ENCODE measurements at places on chromosomes 1 and 21. TPM values are rescaled to one million over a fixed set of nuclear protein-coding genes. Genes with fewer than 3 reads are reported as not detected.
A peak's percentile ranks its signal among the peaks of the same experiment; 100 is the strongest.

DNA sequence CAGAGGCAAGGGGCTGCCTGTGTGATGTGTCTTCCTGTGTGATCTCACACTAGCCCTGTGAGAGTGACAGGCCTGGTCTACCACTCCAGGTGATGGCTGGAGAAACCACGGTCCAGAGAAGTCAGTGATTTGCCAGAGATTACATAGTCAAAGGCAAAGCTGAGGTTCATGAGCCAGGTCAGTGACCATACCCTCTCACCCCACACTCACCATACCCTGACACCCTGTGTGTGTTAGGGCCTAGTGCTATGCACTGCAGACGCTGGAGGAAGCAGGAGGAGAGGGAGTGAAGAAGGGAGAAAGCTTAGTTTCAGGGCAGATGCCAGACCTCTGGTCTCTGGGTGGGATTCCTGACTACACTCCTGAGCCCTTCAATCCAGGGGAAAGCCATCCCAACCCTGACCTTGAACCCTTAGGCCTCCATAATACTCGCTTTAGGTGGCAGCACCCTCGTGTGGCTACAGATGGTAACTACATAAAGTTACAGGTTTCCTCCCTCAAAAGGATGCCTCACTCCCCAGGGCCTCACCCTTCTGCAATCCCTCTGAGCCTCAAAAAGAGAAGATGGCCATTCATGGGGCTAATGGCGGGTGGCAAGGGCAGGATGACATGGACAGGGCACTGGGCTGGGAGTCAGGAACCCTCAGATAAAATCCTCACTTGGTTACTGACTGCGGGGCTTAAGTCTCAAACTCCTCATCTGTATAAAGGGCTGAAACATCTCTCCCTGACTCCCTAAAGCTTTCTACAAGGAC, 20.8 kb upstream of the SDC3 start:
- H3K4me3 ChIP-seq = no peak overlapping the region
- H3K36me3 ChIP-seq = peaks cover 22% of the 10 kb centered on the region
- H3K27ac ChIP-seq = peak overlapping the region; percentile 50
- H3K4me1 ChIP-seq = peaks cover 13% of the 10 kb centered on the region
- no peaks in the 10 kb centered on the region for H3K27me3 ChIP-seq

TMEM234 gene
- 22.2 TPM for total RNA-seq

AADACL3 gene
- not detected for total RNA-seq

PRAMEF11 gene
- total RNA-seq = not detected

DAB1 gene
- total RNA-seq = not detected

GRCh38 chr1:19310720-19311502, 1.0 kb downstream of the AKR7A2 start:
- no peaks in the 10 kb centered on the region for H3K27me3 ChIP-seq
- peaks cover 12% of the 10 kb centered on the region for H3K36me3 ChIP-seq
- peak overlapping the region; percentile 75 for H3K4me3 ChIP-seq
- peaks cover 46% of the 10 kb centered on the region for H3K4me1 ChIP-seq
- H3K27ac ChIP-seq = no peak overlapping the region

ZNF281 gene
- total RNA-seq = 33.8 TPM

GRCh38 chr1:110443451-110443850, 7.5 kb upstream of the PROK1 start:
- no peaks in the 10 kb centered on the region for H3K36me3 ChIP-seq
- no peak overlapping the region for H3K4me3 ChIP-seq
- H3K4me1 ChIP-seq = no peaks in the 10 kb centered on the region
- no peak for DNase-seq
- no peaks in the 10 kb centered on the region for H3K27me3 ChIP-seq

C1orf115 gene
- total RNA-seq = 1.3 TPM

DNA sequence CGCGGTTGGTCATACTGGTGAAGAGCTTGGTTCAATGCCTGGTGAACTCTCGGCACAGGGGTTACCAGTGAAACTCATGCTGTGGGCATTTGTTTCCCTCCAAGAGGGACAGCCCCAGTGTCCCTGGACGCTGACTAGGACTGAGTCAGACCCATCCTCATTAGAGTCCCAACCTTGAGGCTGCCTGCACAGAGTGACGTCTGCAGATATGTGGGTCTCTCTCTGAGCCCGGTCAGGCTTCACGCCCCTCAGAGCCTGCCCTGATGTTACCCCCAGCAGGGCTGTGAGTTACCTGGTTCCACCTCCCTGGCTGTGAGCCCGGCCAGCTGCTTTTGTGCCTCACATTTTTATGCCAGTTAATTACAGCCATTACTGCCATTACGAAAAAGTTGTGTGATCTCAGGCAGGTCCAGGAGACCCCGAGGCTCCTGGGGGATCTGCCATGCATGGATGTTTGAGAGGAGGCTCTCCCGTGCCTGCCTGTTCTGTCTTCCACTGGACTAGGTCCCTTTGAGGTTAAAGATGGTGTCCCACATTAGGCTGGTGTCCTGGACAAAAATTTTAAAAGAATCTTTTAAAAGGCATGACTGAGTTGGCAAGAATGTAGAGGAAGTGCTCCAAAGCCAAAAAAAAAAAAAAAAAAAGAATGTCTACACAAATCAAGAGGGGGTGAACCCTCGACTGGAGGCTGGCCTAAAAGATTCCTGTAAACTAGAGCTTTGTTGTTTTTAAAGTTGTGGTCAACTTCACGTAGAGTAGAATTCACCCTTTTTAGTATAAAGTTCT, 36.6 kb upstream of the PADI1 start:
- no peak overlapping the region for H3K27ac ChIP-seq
- H3K27me3 ChIP-seq = no peaks in the 10 kb centered on the region
- no peaks in the 10 kb centered on the region for H3K4me1 ChIP-seq
- DNase-seq = no peak
- H3K4me3 ChIP-seq = no peak overlapping the region
- H3K36me3 ChIP-seq = no peaks in the 10 kb centered on the region

CD1B gene
- not detected for total RNA-seq

SERPINC1 gene
- 0.48 TPM for total RNA-seq

GRCh38 chr1:227785805-227786671, 29.4 kb upstream of the PRSS38 start:
- H3K27me3 ChIP-seq = peaks cover 30% of the 10 kb centered on the region
- H3K36me3 ChIP-seq = peaks cover 3% of the 10 kb centered on the region
- no peak overlapping the region for H3K27ac ChIP-seq
- peaks cover 31% of the 10 kb centered on the region for H3K4me1 ChIP-seq

GRCh38 chr1:55696181-55696754, 481.1 kb upstream of the USP24 start:
- no peak for DNase-seq
- no peaks in the 10 kb centered on the region for H3K36me3 ChIP-seq
- no peak overlapping the region for H3K27ac ChIP-seq
- no peaks in the 10 kb centered on the region for H3K27me3 ChIP-seq
- H3K4me1 ChIP-seq = no peaks in the 10 kb centered on the region

- peaks cover 26% of the 10 kb centered on the region for H3K4me1 ChIP-seq
- H3K27me3 ChIP-seq = no peaks in the 10 kb centered on the region
- no peak overlapping the region for H3K4me3 ChIP-seq
- no peaks in the 10 kb centered on the region for H3K36me3 ChIP-seq
These were observed 65.9 kb upstream of the ATP5PO start for GRCh38 chr21:33981391-33982101.

- no peak overlapping the region for H3K27ac ChIP-seq
- no peak overlapping the region for H3K4me3 ChIP-seq
- DNase-seq = no peak
- no peaks in the 10 kb centered on the region for H3K27me3 ChIP-seq
- no peaks in the 10 kb centered on the region for H3K36me3 ChIP-seq
These were observed 38.4 kb downstream of the NCMAP start for GRCh38 chr1:24594328-24594598.

DNA sequence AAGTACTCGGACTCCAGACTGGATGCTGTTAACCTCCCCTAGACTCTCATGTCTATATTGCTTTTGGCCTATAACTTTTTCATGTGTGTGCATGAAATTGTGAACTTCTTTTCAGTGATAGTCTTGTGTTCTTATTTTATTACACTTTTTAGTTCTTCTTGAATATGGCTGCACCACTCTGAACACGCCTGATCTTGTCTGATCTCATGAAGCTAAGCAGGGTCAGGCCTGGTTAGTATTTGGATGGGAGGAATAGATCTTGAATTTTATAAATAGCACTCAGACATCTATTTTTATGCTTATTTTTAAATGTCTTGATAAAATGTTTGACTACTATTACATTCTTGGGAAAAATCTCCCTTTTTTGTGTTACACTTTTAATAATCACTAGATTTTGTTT, 22.4 kb downstream of the TCP10L start:
- H3K27me3 ChIP-seq = no peaks in the 10 kb centered on the region
- H3K4me3 ChIP-seq = no peak overlapping the region
- H3K36me3 ChIP-seq = peaks cover 12% of the 10 kb centered on the region
- H3K27ac ChIP-seq = no peak overlapping the region
- DNase-seq = peak; percentile 24
- peaks cover 6% of the 10 kb centered on the region for H3K4me1 ChIP-seq

- H3K4me1 ChIP-seq = peaks cover 16% of the 10 kb centered on the region
- no peak overlapping the region for H3K4me3 ChIP-seq
- DNase-seq = no peak
- no peaks in the 10 kb centered on the region for H3K36me3 ChIP-seq
These were observed 22.3 kb downstream of the IL6R start for GRCh38 chr1:154427173-154428139.

GRCh38 chr1:159474926-159475325, 35.4 kb downstream of the OR10J1 start:
- H3K36me3 ChIP-seq = no peaks in the 10 kb centered on the region
- no peaks in the 10 kb centered on the region for H3K4me1 ChIP-seq
- no peak overlapping the region for H3K4me3 ChIP-seq
- DNase-seq = no peak

KLHDC7A gene
- total RNA-seq = not detected

DNA sequence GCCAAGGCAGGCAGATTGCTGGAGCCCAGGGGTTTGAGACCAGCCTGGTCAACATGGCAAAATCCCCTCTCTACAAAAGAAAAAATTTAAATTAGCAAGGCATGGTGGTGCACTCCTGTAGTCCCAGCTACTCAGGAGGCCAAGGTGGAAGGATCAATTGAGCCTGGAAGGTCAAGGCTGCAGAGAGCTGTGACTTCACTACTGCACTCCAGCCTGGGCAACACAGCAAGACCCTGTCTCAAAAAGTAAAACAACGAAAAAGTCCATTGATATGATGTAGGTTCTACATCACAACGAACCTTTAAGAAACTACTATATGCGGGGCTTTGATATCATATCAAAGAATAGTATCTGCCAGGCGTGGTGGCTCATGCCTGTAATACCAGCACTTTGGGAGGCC, 20.9 kb downstream of the PTAFR start:
- DNase-seq = no peak
- no peak overlapping the region for H3K4me3 ChIP-seq
- no peak overlapping the region for H3K27ac ChIP-seq
- H3K4me1 ChIP-seq = peaks cover 11% of the 10 kb centered on the region
- H3K27me3 ChIP-seq = no peaks in the 10 kb centered on the region

DNA sequence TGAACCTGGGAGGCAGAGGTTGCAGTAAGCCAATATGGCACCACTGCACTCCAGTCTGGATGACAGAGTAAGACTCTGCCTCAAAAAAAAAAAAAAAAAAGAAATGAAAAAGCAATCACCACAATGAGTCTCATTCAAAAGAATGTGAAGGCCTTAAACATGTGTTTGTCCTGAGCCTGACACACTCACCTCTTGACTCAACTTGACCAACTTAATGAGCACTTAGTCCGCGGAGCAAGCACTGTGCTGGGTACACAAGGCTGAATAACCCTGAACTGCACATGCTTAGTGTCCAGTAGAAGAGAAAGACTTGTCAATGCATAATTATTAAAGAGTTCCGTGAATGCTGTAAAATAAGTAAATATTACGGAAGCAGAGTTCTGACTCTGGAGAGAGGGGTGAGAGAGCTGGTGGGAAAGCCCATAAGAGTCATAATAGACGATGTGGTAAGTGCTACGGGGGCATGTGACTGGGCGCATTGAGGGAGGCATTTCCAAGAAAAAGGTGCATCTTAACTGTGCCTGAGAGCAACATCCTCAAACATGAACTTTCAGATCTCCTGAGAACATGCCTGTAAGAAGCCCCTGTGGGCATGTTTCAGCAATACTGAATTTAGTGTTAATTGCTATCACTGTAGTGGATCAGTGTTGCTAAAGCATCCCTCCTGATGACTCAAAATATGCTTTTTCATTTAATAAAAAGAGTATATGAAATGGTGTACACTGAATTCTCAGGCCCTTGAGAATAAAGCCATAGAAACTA, 27.2 kb downstream of the MCOLN2 start:
- no peaks in the 10 kb centered on the region for H3K27me3 ChIP-seq
- no peaks in the 10 kb centered on the region for H3K36me3 ChIP-seq
- no peak overlapping the region for H3K27ac ChIP-seq
- H3K4me3 ChIP-seq = no peak overlapping the region

- H3K27me3 ChIP-seq = no peaks in the 10 kb centered on the region
- H3K36me3 ChIP-seq = no peaks in the 10 kb centered on the region
- no peaks in the 10 kb centered on the region for H3K4me1 ChIP-seq
- H3K4me3 ChIP-seq = no peak overlapping the region
- H3K27ac ChIP-seq = no peak overlapping the region
These were observed 9.7 kb upstream of the NPPB start for GRCh38 chr1:11868331-11868980.

NUAK2 gene
- 21.5 TPM for total RNA-seq

DNA sequence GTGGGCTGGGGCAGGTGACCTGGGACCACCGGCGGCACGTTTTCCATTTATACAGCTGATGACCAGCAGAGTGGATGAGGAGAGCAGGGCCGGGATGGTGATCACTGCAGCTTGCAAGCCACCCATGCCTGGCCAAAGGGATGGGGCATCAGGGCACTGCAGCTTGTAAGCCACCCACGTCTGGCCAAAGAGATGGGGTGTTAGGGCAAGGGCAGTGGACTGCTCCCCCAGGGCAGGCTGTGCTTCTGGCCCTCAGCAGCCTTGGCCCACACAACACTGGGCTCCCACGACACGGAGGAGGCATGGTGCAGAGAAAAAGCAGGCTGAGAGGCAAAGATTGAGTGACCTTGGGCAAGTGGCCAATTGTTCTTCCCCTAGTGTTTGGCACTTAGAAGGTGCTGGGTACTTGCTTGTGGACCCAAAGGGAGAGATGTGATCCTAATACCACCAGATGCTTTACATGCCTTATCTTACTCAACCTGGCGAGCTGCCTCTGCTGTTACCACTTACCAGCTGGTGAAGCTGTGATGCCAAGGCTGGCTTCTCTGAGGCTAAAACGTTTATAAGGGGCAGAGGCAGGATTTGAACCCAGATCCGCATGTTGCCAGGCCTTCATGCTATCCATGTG, 48.3 kb downstream of the TRIM62 start:
- no peaks in the 10 kb centered on the region for H3K27me3 ChIP-seq
- no peak overlapping the region for H3K27ac ChIP-seq
- DNase-seq = no peak
- no peaks in the 10 kb centered on the region for H3K36me3 ChIP-seq

AIM2 gene
- not detected for total RNA-seq
